ENCODE measurements at places on chromosomes 11 and 22.

DNA sequence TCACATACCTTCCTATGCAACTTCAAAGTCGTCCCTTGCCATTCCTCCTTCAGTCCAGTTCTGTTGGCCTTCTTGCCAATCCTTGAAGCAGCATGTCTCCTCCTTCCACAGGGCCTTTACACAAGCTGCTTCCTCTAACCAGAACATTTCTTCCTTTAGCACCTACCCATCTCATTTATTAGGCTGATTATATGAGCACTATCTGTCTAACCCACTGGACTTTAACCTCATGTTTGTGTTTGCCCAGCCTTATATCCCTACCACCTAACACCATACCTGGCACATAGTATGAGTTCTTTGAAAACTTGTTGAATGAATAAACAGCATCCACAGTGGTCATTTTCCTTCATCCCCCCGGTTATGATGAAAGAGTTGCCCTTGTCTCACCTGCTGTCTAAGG lies 154.4 kb downstream of the WNT11 start:
- DNase-seq, result no peak

- DNase-seq, result no peak
Observed at GRCh38 chr11:81080476-81080875, 1639.6 kb upstream of the TENM4 start.

- DNase-seq, result no peak
Observed at GRCh38 chr11:101407324-101407723, 176.5 kb downstream of the TRPC6 start.

DNA sequence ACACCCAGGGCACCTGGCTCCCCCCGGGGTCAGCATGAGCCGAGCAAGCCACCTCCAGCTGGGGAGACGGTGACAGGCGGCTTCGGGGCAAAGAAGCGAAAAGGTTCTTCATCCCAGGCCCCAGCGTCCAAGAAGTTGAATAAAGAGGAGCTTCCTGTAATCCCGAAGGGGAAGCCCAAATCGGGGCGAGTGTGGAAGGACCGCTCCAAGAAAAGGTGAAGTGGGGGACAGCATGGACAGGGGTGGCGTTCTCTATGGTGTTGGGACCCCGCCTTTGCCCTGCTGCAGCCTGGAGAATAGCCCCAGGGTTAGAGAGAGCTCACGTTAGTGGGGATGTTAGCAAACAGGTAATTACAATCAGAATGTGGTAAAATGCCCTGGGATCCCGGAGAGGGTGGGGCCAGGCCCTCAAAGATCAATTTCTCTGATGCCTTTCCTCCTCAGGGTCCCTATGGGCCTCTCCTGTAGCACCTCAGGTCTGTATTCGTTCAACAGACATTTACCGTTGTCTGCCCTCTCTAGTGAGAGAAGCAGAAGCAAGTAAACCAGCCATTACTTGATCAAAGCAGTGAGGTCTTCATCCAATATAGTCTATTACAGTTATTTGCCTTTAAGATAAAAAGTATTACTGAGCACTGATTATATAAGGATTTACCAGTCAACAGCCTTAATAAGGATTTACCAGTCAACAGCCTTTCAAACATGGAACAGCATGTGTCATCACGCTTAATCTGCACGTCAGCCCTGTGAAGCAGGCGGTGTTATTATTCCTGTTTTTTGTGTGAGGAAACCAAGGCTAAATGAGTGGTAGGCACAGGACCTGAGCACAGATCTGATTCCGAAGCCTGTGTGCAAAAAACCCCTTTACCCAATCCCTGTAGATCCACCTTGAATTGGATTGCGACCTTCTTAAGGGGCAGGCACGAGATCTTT lies 1.0 kb downstream of the CCDC86 start:
- peak; percentile 37 for DNase-seq

- no peak for DNase-seq
Observed at GRCh38 chr11:48064306-48064705, 83.9 kb downstream of the PTPRJ start.

GRCh38 chr22:27218012-27218920 lies 560.9 kb downstream of the MIAT start:
- no peak for DNase-seq

DNA sequence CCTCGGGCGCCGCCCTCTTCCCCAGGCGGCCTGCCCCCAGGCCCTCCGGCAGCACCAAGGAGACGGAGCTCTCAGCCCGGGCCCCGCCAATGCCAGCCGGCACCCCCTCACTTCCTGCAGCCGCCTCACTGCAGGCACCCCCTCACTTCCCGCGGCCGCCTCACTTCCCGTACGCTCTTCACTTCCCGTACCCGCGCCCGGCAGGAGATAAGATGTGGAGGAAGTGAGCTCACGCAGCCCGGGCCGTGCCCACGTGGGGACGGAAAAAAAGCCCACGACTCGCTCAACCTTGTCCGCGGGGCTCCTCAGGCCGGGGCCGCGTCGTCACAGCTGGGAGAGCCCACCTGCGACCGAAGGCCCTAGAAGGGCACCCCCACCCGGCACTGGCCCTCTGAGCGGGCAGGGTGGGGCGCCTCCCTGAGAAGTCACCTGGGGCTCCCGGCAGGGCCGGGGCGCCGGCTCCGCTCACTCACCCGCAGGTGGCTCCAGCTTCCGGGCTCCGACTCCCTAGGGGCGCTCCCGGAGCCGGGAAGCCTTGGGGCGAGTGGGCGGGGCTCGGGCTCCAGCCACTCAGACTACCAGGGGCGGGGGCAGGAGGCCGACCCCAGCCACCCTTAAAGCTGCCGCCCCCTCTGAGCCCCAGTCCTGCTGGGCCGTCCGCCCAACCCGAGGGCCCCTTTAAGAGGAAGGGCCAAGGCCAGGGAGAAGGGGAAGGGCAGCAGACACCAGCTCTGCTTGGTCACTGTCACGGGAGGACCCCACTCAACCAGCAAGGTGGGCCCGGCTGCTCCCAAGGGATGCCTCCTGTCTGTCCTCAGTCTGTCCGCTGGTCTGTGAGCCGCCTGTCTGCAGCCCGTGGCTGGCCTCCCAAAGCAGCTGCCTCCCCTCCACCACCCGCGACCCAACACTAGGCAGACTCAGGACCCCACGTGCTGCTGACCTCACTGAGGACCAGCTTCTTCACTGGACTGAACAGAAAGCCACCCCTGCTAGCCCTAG lies 31.4 kb downstream of the PISD start:
- peak; percentile 71 for DNase-seq

- no peak for DNase-seq
Observed at GRCh38 chr11:77051511-77051910, 15.3 kb upstream of the CAPN5 start.

DNA sequence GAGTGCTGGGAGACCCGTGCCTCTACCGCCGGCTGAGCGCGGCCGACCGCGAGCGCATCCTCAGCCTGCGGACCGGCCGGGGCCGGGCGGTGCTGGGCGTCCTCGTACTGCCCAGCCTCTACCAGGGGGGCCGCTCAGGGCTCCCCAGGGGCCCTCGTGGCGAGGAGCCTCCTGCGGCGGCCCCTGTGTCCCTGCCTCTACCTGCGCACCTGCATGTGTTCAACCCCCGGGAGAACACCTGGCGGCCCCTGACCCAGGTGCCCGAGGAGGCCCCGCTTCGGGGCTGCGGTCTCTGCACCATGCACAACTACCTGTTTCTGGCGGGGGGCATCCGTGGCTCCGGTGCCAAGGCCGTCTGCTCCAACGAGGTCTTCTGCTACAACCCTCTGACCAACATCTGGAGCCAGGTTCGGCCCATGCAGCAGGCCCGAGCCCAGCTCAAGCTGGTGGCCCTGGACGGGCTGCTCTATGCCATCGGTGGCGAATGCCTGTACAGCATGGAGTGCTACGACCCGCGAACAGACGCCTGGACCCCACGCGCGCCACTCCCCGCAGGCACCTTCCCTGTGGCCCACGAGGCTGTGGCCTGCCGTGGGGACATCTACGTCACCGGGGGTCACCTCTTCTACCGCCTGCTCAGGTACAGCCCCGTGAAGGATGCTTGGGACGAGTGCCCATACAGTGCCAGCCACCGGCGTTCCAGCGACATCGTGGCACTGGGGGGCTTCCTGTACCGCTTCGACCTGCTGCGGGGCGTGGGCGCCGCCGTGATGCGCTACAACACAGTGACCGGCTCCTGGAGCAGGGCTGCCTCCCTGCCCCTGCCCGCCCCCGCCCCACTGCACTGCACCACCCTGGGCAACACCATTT lies 3.5 kb downstream of the KLHDC7B start:
- DNase-seq, result no peak

DNA sequence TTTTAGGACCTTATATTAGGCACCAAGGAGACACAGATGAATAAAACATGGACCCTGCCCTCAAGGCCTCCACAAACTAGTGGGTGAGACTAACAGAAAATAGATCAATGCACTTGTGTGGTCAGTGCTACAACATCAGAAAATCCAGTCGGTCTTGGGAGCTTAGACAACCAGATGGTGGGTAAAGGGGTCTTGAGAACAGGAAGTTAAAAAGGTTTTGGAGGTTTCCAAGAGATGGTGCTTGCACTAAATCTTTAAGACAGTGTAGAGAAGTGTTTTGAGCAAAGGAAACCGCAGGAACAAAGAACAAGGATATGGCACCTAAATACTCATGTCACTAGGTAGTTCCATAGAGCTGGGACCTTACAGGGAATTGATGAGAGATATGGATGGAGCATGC lies 56.2 kb downstream of the GALNT18 start:
- no peak for DNase-seq

DNA sequence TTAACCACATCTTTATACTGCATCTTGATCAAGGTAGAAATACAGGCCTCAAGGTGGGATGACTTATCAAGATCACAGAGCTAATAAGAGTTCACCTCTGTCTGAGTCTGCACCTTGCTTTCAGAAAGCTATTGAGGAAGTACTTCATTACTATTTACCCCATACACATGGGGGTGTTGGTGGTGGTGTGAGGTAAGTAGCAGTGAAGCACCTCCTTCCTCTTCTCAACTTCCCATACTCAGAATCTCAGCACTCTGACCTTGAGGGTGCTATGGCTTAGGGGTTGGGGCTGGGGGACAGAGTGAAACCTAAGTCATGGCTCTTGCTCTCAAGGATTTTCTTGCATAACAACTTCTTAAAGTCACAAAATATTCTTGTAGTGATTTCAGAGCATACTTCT lies 56.9 kb downstream of the ME3 start:
- no peak for DNase-seq

- peak; percentile 33 for DNase-seq
Observed at GRCh38 chr22:32475468-32476010, 928 bp downstream of the FBXO7 start.

GRCh38 chr22:32922186-32922585 lies 120.7 kb downstream of the TIMP3 start:
- no peak for DNase-seq

- no peak for DNase-seq
Observed at GRCh38 chr22:33354928-33355327, 296.7 kb upstream of the SYN3 start.

DNA sequence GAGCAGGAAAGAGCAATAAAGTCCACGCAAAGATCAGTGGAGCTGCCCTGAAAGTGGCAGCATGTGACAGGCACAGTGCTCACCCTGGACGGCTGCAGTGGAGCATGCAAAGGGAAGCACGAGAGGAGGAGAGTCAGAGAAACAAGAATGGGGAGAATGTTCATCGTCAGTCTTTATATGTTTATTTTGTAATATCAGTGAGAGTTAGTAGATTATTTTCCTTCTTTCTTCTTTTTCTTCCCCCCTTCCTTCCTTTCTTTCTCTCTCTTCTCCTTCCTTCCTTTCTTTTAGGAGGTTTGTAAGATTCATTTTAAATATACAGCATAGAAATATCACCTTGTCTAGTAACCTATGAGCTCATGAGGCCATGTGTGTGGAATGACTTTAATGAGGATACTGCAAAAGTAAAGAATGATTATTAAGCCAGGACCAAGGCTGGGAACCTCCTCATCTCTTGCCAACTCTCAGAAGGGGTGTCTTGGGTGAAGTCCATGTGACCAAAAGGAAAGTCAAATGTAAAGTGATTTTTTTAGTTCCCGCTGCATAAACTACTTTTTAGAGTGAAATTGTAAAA lies 321.1 kb downstream of the AASDHPPT start:
- peak; percentile 69 for DNase-seq

GRCh38 chr11:73428699-73429098 lies 52.5 kb downstream of the RELT start:
- peak; percentile 72 for DNase-seq

DNA sequence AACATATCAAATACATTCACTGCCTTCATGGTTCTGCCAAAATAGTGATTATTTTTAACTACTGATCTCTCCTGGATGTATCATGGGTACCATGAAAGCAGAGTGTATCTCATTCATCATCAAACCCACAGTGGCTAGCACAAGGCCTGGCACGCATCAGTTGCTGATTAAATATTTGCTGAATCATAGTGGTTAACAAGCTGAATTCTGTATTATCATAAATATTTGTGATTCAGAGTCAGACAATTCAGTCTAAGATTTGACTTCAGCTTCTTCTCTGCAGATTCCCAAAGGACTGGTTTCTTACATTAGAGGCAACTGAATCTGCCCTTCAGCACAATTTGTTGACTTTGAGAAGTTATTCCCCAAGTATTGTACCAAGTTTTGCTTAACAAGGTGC lies 715.8 kb upstream of the LRRC4C start:
- DNase-seq, result peak; percentile 74

DNA sequence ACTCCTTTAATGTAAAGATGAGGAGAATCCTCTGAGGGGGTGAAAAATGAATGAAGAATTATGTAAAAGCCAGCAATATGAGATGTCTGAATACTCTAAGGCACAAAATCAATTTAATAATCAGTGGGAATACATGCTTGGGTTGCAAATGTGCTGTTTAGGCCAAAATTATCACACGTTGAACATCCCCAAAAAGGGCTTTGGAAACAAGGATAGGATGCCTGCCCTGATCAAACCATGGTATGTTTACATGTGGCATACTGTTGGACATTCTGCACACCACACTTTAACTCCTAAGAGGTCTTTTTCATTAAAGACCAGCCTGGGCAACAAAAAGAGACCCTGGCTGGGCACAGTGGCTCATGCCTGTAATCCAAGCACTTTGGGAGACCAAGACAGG lies 26.3 kb downstream of the F2 start:
- no peak for DNase-seq

DNA sequence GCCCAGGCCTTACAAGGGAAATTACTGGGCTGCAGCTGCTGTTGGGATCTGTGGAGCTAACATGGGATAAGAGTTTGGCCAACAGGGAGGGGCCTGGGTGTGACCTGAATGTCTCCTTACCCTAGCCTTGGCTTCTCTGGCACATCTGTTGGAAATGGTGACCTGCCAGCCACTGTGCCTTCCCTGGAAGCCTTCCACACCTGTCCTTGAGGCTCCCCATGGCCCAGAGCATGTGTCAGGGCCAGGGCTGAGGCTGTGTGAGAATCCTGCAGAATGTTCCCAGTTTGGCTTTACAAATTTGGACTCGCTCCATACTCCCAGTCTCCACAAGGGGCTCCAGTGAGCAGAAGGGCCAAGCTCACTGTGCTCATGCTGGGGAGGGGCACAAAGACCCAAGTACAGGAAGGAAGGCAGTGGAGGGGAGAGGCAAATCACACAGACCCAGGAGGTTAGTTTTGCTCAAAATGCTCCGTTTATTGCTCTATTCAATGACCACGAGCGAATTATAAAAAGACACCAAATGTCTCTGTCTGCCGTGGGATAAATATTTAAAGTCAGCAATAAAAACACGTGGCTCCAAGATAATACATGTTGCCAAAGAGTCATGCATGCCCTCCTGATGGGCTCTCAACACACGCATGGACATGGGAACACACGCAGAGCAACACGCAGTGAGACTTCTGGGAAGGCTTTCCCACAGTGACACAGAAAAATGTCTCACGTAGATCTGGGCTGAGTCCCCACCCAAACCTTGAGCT lies 1.7 kb upstream of the IGSF22 start:
- peak; percentile 63 for DNase-seq

Measured in PC-3 (cell line).